Amygdala (tissue), 56 donors: ENCODE measurements at places on chromosomes 7 and 10.

- no peak for DNase-seq
Observed at GRCh38 chr7:131031099-131031868, 296.4 kb upstream of the MKLN1 start.

DNA sequence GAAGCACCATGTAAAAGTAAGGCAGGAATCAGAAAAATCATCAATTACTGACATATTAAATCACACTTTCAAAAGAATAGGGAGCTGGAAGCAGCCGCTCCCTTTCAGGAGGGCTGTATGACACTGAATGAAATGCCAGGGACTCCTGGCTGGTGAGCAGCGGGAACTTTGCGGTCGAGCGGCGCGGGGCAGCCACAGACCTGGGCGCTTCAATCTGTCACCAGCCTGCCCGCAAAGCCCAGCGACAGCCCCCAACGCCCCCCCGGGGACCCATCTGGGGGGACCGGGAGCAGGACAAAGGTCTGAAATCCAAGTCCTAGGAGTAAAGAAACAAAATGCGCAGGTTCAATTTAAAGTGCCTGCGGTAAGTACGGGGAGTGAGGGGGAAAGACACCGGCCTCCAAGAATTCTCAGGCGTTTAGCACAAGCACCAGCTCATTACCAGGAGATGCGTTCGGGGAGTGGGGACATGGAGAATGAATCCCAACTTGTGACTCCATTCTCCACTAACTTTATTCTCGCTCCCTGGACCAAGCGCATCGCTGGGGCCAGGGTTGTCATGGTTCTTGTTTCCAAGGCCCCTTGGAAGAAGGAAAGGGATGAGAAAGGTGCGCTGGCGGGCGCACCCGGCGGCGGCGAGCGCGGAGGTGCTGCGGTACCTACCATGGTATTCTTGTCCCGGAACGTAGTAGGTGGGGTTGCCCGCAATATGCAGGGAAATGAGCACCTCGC lies 824 bp downstream of the RELN start:
- no peak for DNase-seq

- DNase-seq: no peak
Observed at GRCh38 chr10:118112543-118113125, 65.9 kb upstream of the RAB11FIP2 start.

DNA sequence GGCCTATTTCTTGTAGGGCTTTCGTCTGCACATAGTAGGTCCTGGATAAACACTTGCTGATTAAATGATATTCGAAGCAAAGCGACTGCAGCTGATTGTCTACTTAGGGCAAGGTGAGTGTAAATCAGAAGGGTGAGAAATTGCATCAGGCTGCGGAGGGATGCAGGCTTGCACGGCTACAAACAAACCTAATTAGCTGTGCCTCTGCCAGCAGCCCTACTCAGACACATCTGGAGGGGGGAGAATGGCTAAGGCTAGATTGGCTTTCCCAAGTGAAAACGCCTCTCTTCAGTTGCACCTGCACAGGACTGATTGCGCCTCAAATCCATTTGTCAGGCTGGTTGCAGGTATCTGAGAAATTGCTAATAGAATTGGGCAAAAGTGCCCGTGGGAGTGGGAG lies 247.5 kb downstream of the DPP6 start:
- DNase-seq: no peak

DNA sequence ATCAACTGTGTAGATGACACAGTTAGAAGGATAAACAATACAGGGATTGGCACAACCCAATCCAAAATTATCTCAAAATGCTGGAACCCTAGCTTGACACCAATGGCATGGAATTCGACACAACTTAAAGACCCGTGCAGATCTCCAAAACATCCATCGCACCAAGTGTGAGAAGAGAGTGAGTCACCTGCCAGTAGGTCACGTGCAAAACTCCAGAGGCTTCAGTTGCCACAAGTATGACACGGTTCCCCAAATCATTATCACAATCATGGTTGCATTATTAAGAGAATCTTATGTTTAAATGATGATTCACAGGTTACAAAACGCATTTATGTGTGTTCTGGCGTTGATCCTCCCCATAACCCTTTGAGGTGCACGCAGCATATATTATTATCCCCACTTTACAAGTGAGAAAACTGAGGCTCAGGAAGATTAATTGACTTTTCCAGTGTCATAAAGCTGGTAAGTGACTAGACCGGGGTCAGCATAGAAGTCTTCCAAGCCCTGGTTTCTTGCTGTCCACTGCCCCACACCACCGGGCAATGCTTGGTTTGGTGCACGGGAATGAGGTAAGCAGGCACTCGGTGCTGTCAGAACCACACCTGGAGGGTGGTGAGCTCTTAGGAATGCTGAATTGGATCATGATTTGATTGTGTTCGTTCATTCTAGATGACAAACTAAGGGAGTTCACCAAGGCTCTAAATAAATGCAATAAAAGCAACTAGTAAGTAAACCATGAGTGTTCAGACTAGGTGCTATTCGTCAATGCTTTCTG lies 23.6 kb upstream of the STK17A start:
- no peak for DNase-seq

- DNase-seq: no peak
Observed at GRCh38 chr7:44937426-44937825, 41.4 kb downstream of the MYO1G start.

GRCh38 chr7:55052081-55052480 lies 33.3 kb downstream of the EGFR start:
- DNase-seq: no peak

DNA sequence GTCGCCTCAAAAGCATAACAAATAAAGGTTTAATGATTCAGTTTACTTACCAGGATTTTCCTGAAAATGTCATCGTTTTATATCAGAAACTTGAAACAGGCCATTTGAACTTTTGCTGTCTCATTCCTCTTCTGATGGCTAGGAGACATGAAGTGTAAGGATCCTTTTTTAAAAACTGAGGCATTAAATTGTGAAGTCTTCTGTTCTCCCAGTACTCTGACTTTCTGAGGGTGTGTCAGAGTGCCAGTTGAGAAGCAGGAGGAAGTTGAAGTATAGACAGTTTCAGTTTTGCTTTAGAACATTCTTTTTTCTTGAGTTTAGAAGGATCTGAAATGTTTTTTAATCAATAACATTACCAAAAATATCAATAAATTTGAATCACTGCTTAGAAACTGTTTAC lies at the start of gene SAMD9L:
SAMD9L (minus strand) TSS at position 242 of the 400 bp plus-strand sequence. CDS start 12,414 bp downstream, outside the sequence.
- DNase-seq: no peak
